ENCODE measurements at places on chromosomes 2 and 18. TPM values are rescaled to one million over a fixed set of nuclear protein-coding genes. Genes with fewer than 3 reads are reported as not detected.

Gene SERPINB4
- polyA plus RNA-seq: not detected

DNA sequence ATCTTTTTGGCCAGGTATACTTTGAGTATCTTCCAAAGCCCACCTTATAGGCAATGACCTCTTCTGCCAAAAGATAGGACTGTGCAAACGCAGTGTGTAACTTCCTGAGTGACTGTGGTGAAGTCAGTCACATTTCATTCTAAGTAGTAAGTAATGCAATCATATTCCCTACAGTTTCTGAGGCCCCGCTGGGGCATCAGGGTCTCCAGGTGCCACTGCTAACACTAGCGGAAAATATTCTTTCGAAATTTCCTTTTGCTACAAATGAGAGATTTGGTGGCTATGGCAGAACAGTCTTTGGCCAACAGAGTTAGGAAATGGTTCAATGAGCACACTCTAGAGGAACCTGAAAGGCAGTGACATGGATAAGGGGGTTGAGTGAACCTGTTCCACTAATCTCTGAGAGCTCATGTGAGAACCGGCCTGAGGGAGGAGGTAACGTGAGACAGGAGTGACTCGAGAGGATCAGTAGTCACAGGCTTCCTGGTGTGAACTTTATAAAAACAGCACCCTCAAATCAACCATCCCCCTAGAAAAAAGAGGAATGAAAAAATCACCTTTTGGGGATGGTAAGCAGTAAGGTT lies 102.6 kb upstream of the LPIN2 start:
- no peak for DNase-seq

Gene DPY30
- polyA plus RNA-seq: 114 TPM

DNA sequence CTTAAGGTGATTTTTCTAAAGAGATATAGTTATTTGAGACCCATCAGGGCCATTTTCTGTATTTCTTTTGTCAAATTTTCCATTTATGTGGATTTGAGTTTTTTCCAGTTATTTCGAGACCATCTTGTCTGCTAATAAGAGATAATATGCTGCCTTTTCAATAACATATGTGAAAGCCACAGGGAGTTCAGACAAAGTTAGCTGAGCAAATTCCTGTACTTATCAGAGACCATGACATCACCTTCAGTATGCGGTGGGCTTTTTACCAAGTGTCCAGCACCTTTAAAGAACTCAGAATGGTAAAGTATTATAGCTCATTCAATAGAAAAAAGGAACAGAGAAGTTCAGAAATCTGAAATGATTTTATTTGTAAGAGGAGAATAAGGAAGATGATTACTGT lies 11.7 kb downstream of the MAPK4 start:
- DNase-seq: no peak

DNA sequence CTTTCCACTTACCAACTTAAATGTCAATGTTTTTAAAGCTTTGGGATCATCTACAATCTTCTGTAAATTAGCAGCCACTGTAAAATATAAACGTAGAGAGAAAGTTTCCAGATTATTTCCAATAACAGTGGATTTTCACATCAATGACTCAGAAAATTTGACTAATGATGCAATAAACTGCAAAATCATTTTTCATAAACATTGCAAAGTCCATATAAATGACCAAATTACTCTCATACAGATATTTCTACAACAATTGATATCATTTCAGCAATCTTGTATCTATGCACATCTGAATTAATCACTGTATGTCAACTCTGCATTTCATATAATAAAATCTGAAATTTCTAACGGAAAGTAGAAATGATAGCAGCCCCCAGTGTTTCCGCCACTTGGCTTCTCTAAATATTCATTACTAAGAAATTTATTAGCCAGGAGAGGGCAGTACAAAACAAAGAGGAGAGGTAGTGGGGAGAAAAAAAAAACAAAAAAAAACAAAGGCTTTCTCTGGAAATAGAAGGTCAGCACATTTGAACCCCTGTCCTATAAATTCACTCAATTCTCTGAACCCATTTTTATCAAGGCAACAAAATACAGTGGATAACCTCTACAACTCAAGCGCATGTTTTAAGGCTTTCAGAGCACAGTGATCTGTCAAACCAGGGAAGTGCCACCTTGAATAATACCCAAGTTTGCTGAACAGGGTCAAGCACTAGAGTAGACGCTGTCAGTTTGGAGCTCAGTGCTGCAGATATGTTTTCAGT lies 282.6 kb downstream of the STK39 start:
- no peak for DNase-seq

Measured in renal cortex interstitium (tissue), 15 donors.